ENCODE measurements at places on chromosomes 12 and 14.

- DNase-seq: no peak
These were observed 19.0 kb upstream of the GOLGA3 start for GRCh38 chr12:132847363-132848356.

GRCh38 chr12:40569626-40570179 lies 122.5 kb upstream of the CNTN1 start:
- no peak for DNase-seq

- DNase-seq: no peak
These were observed 63.4 kb upstream of the MYL2 start for GRCh38 chr12:110983811-110984210.

GRCh38 chr12:110546339-110546738 lies 36.8 kb downstream of the PPTC7 start:
- DNase-seq: no peak

- no peak for DNase-seq
These were observed 160.2 kb downstream of the RIMBP2 start for GRCh38 chr12:130555628-130556485.

DNA sequence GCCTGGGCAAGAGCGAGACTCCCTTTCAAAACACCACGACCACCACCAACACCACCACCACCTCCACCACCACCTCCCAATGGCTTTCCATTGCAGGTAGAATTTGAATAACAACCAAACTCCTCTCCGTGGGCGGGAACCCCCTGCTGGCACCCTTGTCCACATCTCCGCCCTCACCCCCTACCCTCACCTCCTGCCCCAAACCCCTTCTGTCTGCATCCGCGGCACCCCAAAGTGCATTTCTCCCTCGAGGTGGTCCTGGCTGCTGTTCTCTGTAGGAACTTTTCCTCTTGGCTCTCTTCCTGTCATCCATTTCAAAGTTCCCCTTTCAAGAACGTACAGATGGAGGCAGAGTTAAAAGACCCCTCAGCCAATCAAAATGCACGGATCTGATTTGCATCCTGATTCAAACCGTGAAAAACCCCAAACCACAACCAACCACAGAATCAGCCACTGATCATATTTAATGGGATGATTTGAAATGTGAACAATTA lies 3.8 kb downstream of the SDSL start:
- DNase-seq: no peak

GRCh38 chr12:88433997-88434703 lies 146.1 kb downstream of the KITLG start:
- DNase-seq: peak; percentile 75

DNA sequence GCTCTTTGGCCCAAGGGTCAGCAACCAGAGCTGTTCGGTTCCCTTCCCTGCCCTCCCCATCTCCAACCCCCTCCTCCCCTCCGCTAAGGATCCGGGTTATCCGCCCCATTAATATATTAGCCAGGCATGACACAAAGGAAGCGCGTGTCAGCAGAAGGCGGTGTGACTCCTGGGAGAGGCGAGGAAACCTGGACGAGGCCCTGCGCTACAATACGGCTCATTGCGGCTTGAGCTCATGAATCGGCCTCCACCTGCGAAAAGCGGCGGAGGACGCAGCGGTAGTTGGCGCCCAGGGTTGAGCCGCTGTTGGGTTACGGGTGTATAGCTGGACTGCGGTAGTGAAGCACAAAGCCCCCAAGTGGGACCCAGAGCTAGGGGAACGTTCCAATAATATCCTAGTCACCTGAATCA lies 9.9 kb downstream of the FOXA1 start:
- no peak for DNase-seq

GRCh38 chr14:70988452-70988851 lies 81.2 kb downstream of the PCNX1 start:
- no peak for DNase-seq

DNA sequence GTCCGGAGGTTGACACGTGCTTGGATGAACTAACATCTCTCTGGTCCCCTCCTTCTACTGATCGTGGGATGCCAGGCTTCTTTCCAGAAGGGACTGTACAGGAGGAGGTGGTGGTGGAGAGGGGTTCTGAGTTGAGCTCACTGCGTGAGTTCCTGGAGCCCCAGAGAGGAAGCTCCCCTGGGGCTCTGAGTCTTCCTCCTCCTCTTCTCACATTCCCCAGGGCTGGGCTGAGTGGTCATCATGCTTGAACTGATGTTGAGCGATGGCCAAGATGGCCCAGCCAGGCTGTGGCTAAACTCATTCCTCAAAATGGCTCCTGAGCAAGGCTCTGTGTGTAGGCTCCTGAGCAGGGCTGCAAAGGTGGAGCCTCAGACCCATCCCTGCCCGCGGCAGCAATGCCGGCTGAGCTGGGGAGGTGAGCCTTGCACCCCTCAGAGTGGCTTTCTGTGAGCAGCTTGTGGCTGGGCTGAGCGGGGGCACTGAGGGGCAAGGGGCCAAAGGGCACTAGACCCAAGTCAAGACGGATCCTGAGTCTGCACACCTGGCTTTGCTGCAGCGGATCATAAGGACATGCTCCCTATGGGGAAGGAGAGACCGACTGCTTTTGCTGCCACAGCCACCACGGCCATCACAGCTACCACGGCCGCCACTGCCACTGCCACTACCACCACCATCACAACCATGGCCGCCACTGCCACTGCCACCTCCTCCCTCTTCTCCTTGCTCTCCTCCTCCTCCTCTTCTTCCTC lies 35.4 kb downstream of the MEG3 start:
- no peak for DNase-seq

DNA sequence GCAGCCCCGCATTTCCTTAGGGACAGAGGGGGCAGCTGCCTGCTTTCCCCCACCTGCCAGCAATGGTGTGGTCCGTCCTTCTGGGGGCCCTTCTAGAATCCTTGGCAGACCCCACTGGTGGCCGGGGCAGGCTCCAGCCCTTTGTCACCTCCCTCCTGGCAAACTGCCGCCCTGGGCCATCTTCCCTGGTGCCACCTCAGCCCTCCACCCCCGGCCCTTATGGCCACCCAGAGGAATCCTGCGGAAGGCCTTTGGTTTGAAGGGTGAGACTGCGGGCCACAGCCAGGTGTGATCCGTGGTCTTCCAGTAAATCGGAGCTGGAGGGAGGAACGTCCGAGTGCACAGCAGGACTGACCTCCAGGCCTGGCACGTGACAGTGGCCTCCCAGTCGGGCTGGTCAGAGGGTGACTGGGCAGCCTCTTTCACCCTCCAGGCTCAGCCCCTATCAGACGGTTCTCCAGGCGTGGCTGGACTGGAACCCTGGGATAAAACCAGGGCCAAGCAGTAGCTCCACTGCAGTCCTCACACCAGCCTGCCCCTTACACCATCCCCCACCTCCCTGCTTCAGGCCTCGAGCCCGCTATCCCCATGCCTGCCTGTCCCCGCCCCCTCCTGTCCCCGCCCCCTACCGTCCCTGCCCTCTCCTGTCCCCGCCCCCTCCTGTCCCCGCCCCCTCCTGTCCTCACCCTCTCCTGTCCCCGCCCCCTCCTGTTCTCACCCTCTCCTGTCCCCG lies 12.4 kb downstream of the FBRSL1 start:
- no peak for DNase-seq

DNA sequence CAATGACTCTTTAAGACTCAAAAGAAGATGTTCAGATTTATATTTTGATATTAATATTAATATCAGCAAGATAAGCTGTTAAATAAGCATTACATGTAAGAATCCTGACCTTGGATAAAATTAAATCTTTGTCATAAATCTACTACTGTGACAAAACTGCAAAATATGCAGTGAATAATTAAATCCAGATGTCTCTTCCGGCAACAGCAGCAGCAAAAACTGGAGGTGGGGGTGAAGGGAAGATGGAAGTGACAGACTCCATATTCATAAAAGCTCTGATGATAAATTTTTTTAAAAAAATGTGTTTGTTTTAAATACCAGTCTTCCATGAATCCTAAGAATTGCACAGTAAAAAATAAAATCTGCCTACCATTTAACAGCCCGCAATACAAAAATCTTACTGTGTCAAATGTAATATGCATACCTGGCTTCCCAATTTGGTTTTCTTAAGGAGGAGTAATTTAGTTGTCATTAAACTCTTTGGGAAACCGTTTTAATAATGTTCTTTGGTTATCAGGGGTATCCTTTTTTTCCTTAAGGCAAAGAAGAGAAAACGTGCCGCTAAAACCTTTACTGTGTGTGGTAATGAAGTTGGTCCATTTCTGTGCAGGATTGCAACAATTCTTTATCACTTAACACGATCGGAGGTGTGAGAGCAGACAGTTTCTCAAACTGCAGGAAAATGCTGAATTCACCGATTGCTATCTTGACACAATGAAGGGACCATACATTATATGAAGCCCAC lies 478.2 kb downstream of the DIO2 start:
- DNase-seq: no peak

- no peak for DNase-seq
These were observed 78.7 kb upstream of the HIF1A start for GRCh38 chr14:61616524-61617185.

DNA sequence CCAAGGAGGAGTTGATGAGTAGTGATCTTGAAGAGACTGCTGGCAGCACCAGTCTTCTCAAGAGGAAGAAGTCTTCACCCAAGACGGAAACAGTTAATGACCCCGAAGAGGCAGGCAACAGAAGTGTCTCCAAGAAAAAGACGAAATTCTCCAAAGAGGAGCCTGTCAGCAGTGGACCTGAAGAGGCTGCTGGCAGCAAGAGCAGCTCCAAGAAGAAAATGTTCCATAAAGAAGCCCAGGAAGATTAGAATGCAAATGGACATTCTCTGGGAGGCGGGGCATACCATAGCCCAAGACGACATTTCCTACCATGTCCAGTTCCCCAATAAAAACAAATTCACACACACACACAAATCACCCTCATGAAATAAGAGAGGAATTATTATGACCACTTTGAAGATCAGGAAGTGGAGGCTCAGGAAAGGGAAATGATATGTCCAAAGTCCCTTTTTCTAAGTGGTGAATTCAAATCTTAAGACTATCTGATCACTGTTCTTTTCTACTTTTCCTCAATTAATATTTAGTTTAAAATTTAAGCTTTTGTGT lies 131.8 kb downstream of the PAWR start:
- DNase-seq: no peak

DNA sequence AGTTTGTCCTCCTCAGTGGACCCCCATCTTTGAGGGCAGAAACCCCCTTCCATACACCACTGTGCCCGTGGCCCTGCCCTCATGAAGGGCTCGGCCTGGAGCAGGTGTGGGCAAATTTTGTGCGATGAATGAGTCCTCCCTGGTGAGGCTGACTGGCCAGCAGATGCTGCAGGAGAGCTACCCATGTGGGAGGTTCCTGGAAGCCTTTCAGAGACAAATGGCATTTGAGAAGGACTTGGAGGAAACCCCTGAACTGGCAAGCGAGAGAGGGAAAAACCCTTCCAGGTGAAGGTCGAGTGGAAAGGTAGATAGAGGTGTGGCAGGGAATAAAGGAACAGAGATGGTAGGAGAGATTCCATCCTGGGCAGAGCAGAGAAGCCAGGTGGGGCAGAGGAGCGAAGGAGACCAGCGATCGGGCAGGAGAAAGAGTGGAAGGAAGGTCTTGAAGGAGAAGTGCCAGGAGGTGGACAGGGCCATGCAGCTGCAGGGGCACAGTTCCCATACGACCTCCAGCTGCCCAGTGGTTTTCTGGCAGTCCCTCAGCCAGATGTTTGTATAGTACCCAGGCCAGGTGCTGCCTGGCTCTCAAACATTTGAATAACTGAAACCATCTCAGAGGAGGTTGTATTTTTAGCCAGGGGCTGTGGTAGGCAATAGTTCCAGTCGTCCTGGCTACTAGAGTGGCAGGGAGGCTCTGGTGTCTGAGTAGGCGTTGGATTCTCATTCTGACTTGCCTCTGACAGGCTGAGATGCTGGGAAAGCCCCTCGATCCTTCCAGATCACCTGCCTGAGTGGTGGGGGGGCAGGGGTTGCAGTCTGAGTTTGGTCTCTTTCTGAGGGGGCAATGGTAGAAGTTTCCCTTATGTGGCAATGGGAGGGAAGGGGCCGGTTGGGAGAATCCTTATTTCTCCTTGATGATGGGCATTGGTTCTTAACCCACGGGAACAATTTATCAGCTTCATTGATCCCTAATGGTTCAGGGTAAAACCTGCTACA lies 40.1 kb downstream of the FBXL14 start:
- DNase-seq: no peak

DNA sequence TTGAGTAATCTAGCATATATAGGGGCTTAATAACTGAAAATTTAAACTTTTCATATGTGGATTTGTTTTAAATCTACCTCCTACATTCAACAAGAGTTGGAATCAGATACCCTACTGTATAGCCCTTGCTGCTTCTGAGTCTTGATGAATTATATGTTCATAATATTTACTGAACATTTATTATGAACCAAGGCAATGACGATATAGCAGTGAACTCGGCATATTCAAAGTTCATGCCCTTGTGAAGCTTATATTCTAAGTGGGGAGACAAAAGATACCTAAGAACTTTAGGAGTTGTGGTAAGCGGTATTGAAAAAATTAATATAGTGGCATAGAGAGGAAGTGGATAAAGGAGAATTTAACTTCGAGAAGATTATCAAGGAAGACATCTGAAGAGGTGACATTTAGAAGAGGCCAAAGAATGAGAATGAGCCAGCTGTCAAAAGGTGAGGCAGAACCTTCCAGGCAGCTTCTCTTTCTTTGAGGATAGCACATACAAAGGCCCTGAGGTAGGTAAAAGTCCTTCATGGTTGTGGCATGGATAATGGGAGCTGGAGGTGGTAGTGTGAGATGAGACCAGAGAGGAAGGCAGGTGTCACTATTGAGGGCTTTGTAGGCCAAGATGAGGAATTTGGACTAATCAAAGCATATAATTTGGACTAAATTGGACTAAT lies 10.2 kb downstream of the EID3 start:
- no peak for DNase-seq

DNA sequence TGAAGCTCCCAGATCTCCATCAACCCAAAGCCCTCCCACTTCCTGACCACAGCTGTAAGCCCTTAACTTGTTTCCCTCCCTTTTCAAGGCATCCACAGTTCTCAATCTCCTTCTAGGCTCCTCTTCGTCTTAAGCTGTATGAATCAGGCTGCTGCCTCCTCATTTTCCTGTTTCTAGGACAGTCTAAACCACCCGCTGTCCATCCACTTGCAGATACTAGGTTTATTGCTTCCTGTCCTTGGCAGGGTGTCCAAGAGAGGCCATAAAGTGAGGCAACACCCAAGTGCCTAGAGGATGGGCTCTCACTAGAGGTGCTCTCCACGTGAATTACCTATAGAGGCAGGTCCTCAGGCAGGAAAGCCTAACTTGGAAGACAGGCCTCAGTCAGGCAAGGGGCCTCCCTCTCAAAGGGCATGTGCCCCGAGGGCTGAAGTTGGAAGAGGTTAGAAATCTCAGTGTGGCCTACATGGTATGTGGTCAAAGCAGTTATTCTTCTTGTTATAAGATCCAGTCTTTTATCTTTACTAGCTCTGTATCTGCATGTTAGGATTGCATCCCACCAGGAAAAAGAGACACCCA lies 8.8 kb upstream of the TMEM106C start:
- no peak for DNase-seq

Data from bone marrow (tissue), 2 donors.